NCI-H1092 treated with DMSO at 0.1 percent for 48 hours (cell line): ENCODE measurements at places on chromosomes 2 and 18.

GRCh38 chr2:151862700-151863099 is 34.5 kb upstream of the ARL5A start:
- DNase-seq, result no peak

GRCh38 chr2:180707884-180708205 is 272.6 kb upstream of the UBE2E3 start:
- peak; percentile 30 for DNase-seq

DNA sequence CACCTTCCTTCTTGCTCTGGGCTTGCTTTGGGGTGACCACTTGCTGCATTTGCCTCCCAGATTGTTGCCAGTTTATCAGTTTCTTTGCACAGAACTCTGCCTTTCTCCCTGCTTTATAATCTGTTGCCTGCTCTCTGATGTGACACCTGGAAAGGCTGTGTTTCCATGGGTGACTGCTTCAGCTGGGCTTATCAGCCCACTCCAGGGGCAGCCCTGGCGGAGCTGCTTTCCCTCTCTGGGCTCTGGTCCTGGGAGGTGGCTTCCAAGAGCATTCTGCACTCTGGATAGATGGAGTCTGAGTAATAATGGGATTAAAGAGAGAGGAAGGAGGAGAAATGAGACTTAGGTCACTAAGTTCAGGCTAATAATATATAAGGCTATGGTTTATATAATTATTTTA is 352.7 kb downstream of the TSN start:
- DNase-seq, result no peak

DNA sequence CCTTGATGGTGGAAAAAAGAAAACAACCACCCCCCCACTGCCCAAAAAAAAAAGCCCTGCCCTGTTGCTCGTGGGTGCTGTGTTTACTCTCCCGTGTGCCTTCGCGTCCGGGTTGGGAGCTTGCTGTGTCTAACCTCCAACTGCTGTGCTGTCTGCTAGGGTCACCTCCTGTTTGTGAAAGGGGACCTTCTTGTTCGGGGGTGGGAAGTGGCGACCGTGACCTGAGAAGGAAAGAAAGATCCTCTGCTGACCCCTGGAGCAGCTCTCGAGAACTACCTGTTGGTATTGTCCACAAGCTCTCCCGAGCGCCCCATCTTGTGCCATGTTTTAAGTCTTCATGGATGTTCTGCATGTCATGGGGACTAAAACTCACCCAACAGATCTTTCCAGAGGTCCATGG is 28.0 kb downstream of the MAL start:
- no peak for DNase-seq

GRCh38 chr18:58495634-58496033 is 133.3 kb downstream of the ALPK2 start:
- DNase-seq, result no peak

GRCh38 chr2:164126960-164127660 is 391.3 kb upstream of the FIGN start:
- no peak for DNase-seq

DNA sequence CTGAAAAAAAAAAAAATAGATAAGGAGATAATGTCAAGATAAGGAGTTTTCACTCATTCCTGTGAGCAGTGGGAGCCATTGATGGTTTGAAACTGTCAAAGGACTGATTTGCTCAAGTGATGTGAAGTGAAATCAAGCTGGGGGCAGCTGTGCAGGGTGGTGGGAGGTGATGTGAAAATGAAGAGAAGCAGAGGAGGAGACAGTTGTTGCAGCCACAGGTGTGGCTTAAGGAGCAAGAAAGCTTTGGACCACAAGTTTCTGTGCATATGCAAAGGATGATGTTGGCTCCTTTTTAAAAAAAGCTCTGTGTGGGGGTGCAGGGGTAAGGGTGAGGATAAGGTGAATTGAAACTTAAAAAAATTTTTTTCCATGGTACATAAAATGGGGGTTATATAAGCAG is 8.3 kb downstream of the EFR3B start:
- DNase-seq, result no peak

- peak; percentile 44 for DNase-seq
These were observed 31.9 kb upstream of the GALNT14 start for GRCh38 chr2:31170071-31170698.

GRCh38 chr2:223431479-223431878 is 170.7 kb downstream of the SCG2 start:
- no peak for DNase-seq

- DNase-seq, result no peak
These were observed 97.1 kb downstream of the PRPF40A start for GRCh38 chr2:152620208-152620607.

GRCh38 chr2:121316986-121317385 is 32.0 kb upstream of the TFCP2L1 start:
- no peak for DNase-seq

DNA sequence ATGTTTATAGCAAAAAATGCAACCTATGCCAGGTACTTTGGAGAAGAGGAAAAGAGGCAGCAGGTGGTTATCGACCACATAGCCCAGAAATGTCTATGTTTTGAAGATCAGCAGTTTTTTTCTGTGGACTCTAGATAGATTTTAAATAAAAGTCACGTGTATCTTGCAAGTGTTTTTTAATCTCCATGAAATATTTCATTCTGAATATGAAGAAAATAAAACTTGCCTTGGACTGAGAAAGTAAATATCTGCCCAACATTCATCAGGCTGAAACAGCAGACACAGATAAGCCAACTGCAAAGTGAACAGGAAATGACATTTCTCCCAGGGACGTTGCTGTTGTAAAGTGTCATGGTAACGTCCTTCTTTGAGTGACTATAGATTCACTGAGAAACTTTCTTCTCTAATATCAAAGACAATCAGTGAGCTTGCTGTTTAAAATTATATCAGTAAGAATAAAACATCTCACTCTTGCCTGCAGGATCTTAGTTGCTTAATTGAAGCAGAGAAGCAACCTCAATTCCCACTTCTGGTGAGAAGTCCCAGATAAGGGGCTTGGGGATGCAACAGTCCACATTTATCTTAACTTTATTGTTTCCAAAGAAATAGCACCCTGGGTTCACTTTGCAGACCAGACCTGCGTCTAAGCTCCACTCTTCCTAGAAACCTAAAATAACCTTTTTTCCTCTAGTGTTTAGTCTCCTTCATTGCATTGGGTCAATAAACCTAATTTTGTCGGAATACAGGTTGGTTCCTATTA is 6.3 kb downstream of the MYOM1 start:
- no peak for DNase-seq

DNA sequence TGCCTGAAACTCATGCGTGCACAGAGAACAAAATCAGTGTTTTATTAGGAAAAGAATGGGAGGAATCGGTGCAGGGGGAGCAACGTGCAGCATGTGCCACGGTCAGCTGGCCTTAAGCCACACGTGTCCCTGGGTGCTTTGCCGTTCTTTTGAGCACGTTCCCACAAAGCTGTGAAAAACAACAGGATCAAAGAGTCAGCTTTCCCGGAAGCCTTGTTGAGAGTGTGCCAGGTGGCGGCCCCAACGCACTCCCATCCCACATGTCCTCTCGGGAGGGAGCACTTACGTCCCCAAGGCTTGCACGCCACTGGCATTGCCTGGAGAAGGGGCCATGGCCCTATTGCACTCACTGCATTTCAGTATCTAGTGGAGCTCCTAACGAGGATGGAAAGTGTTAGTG is 511.2 kb downstream of the EIPR1 start:
- DNase-seq, result no peak

GRCh38 chr2:148899638-148900318 is 24.8 kb downstream of the KIF5C start:
- peak; percentile 52 for DNase-seq

DNA sequence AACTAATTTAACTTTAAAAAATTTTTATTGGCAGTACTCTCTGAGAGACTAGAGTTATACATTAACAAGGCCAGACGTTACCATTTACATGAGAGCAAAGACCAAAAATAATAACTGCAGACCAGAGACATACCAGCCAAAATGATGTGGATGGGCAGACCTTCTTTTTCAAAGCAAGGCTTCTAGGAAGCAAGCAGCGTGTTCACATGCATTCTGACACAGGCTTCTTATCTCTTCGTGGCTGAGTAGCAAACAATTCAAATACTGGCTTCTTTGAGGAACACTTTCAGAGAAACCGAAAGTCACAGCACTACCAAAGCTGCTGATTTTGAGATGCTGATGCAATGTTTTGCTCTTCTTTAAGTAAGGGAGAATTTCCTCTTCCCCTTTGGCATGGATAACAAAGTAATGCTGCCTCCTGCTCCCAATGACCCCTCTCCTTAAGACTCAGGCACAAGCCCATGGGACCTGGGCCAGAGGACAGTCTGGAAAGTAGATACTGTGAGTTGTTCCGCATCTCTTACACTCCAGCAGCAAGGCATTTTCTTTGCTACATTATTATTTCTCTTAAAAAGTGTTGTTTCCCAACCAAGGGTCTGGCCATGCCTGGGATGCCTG is 181.9 kb downstream of the MREG start:
- no peak for DNase-seq

GRCh38 chr2:70553334-70553583 is 367 bp downstream of the TGFA start:
- peak; percentile 51 for DNase-seq

DNA sequence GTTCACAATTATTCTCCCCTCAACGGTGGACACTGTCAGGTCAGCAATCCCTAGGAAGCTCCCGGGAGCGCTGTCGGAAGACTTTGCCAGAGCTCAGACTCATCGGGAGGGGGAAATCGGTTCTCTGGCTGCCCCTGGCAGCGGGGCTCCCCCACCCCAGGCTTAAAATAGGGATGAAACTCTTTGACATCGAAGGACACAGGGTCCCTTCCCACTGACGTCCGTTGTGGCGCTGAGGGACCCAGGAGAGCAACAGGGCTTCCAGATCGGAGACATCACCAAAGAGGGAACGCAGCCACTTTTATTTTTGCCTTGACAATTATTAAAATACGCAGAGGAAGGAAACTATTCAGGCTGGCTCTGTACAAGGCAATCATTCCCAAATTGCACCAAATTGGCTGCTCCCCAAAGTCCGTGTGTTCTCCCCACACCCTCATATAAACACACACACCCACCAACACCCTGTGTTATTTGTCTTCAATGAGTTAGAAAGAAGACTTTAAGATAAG is 249.0 kb downstream of the CDH20 start:
- DNase-seq, result no peak

- DNase-seq, result no peak
These were observed 13.4 kb downstream of the IL37 start for GRCh38 chr2:112924360-112924759.

DNA sequence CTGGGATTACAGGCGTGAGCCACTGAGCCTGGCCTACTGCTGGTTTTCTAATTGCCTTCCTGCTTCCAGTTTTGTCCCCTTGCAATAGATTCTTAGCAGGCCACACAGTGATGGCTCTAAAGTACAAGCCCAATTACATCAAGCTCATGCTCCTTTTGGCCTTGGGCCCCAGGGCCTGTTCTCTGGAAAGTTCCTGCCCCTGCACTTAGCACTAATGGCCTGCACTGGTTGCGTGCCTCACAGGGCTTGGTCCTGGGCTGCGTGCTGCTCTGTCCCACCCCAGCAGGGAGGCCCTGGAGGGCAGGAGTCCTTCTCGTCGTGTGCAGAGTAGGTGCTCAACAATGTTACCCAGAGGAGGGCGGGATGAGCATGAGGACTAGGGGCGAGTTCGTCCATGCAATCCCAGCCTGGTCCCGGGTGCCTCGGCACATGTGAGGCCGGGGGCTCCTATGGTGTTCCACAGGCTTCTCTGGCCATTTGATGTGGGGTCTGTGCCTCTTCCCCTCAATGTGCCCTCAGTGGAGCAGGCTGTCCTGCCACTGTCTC is 51.7 kb downstream of the PDCL3 start:
- no peak for DNase-seq

GRCh38 chr18:55775972-55776371 is 188.0 kb upstream of the TCF4 start:
- no peak for DNase-seq

DNA sequence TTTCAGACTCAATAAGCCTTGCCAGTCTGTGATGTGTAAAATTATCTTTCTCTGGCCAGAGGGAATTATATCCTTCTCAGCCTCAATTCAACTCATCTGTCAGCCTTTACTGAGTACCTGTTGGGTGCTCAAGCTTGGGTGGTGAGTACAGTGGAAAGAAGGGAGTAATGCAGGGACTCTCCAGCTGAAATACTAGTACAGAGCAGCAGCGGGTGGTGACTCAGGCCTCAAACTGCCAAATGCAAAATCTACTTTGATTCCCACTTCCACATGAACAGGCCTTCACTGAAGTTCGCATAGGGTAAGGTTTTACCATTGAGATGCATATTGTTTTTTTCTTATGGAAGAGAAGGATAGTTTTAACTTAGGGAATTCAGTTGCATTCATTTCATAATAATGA is 326.8 kb downstream of the LRRTM1 start:
- DNase-seq, result no peak

- peak; percentile 54 for DNase-seq
These were observed 29.5 kb downstream of the PAX8 start for GRCh38 chr2:113248997-113249770.

DNA sequence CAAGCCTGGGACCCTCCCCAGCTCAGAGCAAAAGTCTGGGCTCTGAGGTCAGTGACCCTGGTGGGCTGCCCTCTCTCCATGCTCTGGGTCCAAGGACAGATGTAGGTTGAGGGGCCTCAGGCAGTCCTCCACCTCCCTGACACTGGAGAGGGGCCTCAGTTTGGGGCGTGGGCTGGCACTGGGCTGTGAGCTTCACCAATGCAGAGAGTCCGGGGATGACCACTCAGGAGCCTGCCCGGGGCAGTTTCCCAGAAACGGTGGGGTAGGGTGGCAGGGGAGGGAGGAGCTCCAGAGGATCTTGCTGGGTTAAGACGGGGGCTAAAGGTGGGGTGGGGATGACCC is 40.5 kb upstream of the SMAD7 start:
- DNase-seq, result no peak

GRCh38 chr2:234980451-234981187 is 28.8 kb downstream of the SH3BP4 start:
- DNase-seq, result peak; percentile 38

DNA sequence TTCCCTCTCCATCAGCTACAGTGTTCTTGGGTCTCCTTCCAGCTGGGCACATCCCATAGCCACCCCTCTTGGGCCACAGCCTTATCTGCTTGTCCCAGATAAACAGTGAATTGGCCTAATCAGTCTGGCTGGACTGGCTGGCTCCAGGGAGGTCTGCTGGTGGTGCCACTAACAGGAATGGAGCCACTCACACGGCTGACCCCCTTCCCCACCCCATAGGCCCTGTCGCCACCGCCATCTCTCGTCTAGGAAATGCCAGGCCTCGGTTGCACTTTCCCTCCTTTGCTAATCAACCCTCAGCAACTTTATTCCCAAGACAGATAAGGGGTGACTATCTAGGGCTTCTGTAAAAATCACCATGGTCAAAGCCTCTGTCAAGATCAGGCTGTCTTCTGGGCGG is 23.0 kb upstream of the TNP1 start:
- DNase-seq, result no peak
